ENCODE measurements at places on chromosomes 5 and 9.

DNA sequence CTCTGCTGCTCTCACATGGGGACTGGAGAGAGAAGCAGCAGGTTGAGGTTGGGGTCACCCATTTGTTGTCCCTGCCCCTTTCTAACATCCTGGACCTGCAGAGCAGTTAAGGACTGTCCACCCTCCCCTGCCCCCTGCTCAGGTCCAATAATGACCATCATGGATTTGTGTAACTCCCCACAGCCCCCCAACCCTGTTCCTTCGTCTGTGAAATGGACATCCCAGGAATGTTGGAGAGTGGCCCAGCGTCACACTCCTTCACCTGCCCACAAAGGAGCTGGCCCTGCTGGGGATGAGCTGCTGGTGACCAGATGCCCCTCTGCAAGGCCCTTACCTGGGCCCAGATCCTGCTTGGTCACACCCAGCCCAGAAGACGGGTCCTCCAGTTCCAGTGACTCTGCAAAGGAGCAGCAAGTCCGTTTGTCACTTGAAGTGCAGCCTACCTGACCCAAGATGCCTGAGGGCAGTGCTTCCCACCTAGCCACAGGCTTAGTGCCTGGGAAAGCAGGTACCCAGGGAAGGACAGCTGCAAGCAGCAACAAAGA is 10.4 kb downstream of the CD74 start:
- DNase-seq, result no peak

- no peak for DNase-seq
Observed at GRCh38 chr5:66410122-66410521, 186.1 kb upstream of the MAST4 start.

GRCh38 chr9:135910757-135911156 is 3.4 kb upstream of the CAMSAP1 start:
- DNase-seq, result no peak

- no peak for DNase-seq
Observed at GRCh38 chr9:117334101-117334500, 80.8 kb downstream of the ASTN2 start.

- no peak for DNase-seq
Observed at GRCh38 chr5:77707791-77708190, 68.3 kb downstream of the TBCA start.

DNA sequence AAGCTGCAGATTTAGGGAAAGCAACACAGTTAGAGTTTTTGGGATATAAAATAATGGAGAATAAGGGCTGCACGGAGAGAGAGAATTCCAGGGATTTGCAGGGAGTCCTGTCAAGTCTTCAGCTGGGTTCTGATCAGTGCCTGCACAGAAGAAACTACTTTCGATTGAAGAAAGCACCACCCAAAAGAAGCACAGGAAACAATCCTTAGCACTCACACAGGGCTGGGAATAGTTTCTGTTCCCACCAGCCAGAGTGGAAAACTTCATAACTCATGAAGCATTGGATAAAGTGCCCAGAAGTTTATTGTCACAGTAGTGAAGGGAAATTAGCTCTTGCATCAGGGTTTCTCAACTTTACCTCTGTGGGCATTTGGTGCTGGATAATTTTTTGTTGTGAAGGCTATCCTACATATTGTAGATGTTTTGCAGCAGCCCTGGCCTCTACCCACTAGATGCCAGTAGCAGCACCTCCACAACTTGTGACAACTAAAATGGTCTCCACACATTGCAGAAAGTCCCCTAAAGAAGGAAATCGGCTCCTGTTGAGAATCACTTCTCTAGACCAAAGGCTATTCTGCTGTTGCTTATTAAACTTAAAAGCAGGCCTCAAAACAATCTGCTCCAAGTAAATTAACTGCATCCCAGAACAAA is 71.0 kb upstream of the FAM120A start:
- DNase-seq, result no peak

Data from GM12864 (cell line).